ENCODE measurements at places on chromosomes 16 and 17.

DNA sequence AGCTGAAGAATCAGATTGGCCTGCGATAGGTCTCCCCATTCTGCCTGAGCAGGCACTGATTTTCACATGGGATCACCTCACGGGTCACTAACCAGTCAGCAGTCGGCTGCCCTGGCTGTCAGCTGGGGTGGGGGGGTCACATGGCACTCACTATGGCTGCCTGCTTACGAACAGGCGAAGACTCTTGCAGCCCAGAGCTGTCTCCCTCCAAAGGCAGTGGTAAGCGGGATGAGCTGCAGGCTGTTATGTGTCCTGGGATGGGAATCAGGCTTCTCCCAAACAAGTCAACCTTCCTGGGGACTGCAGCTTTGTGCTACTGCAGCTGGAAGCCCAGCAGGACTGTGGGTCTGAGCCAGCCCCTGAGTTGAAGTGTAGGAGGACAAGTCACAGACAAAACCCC, 29.0 kb upstream of the ADORA2B start:
- no peak for DNase-seq

GRCh38 chr16:88953003-88953690, 23.9 kb downstream of the CBFA2T3 start:
- DNase-seq = no peak

DNA sequence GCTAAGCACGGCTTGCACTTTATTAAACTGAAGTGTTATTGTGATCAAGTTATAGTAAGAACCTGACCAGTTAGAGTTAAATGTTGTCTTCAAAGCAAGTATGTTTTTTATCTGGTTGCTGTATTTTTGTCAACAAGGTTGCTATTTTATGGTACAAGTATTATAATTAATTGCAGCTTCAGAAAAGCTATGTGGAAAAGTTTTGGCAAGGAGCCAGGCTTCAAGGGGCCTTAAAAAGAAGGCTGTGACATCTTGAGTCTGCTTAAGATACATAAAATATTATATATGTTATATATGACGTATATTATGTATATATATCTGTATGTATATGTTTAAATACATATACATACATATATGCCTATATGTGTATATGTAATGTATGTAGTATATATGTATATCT, 1461.2 kb upstream of the CDH8 start:
- no peak for DNase-seq

DNA sequence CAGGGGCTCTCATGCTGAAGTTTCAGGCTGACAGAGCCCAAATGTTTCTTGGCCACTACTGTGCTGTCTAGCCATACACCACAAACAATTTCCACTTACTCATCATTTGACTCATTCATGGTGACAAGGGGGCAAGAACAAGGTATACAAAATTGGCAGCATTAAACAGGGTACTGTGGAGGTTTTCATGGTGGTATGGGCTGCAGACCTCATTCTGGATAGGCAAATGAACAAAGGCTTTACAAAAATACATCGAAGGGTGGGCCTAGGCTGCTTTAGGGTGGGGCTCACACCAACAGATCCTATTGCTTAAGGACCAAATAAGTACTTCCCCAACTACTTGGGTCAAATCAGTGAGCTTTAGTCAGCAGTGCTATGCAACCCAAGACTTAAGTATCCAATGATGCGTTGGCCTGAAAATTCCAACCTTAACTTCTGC, 53.0 kb downstream of the N4BP1 start:
- DNase-seq = peak; percentile 46

- DNase-seq = no peak
Observed at GRCh38 chr17:67069603-67070136, 25.3 kb downstream of the CACNG1 start.

- DNase-seq = peak; percentile 30
Observed at GRCh38 chr17:36094746-36095145, 4.8 kb upstream of the CCL3 start.

- DNase-seq = no peak
Observed at GRCh38 chr17:63275318-63275970, 170.7 kb downstream of the CYB561 start.

DNA sequence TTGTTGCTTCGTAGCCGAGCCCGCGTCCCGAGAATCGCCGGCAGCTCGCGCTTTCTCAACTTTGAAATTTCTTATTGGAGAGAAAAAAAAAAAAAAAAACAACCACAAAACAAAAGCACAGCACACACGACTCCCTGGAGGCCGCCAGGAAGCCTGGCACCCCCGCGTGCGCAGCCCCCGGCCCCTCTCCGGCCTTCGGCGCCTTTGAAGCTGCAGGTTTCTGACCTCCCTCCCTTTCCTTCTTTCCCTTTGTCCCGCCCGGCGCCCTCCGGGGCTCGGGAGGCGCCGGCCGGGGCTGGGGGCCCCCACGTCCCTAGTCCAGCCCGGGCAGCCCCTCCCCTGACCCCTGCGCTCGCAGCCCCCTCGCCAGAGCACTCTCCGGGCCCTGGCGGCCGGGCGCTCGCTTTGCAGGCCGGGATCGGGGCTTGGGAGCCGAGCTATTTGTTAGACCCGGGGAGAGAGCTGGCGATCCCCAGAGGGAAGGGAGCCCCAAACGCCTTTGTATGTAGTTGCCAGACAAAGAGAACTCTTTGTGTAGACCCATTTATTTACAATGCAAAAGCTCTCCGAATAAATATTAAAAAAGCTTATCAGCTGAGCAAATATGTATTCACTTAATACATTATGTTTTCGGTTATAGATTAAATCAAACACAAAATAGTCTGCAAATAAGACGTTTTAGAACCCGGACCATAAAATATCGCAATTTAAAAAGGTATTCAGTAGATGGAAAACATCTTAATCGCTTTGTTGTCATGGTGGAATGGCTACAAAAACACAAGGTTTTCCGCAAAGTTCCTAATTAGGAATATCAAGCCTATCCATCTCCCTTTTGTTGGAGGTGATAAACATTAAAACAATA, 2.3 kb downstream of the BAHCC1 start:
- no peak for DNase-seq

- DNase-seq = no peak
Observed at GRCh38 chr16:67016681-67017420, 12.1 kb upstream of the CBFB start.

- no peak for DNase-seq
Observed at GRCh38 chr17:19392303-19392702, 5.3 kb upstream of the MFAP4 start.

- no peak for DNase-seq
Observed at GRCh38 chr16:55836158-55836611, 3.3 kb upstream of the CES1 start.

- DNase-seq = no peak
Observed at GRCh38 chr16:51641191-51641765, 490.2 kb upstream of the SALL1 start.

- no peak for DNase-seq
Observed at GRCh38 chr17:56185491-56186221, 32.4 kb downstream of the ANKFN1 start.

- no peak for DNase-seq
Observed at GRCh38 chr17:63993368-63993985, 4.7 kb upstream of the PRR29 start.

DNA sequence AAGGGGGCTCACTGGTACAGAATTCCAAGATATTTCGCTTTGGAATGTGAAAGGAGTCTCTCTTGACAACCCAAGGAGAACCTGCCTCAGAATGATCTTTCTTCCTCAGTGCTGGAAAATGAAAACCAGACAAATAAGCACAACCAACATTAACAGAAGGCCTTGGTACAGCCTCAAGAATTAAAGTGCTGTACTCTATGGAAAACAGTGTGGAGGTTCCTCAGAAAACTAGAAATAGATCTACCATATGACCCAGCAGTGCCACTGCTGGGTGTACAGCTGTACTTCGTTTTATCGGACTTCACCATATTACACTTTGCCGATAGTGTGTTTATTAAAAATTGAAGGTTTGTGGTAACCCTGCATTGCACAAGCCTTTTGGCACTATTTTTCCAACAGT, 25.2 kb downstream of the HLF start:
- no peak for DNase-seq

DNA sequence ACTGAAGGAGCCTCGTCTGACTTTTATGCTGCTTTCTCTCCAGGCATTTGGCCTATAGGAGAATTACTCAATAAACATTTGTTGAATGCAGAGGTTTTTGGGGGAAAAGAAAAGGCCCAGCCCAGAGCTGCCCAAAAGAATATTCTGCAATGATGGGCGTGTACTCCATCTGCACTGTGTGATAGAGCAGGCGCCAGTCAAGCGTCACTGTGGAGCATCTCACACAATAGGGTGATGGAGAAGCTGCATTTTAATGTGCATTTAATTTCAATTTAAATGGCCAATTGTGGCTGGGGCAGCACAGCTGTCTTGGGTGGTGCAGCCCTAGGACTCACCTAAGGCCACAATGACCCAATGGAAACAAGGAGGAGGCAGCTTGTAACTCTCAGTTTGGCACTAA, 20.6 kb downstream of the GLYR1 start:
- DNase-seq = no peak

GRCh38 chr16:50688083-50688482, 5.3 kb upstream of the NOD2 start:
- DNase-seq = no peak

DNA sequence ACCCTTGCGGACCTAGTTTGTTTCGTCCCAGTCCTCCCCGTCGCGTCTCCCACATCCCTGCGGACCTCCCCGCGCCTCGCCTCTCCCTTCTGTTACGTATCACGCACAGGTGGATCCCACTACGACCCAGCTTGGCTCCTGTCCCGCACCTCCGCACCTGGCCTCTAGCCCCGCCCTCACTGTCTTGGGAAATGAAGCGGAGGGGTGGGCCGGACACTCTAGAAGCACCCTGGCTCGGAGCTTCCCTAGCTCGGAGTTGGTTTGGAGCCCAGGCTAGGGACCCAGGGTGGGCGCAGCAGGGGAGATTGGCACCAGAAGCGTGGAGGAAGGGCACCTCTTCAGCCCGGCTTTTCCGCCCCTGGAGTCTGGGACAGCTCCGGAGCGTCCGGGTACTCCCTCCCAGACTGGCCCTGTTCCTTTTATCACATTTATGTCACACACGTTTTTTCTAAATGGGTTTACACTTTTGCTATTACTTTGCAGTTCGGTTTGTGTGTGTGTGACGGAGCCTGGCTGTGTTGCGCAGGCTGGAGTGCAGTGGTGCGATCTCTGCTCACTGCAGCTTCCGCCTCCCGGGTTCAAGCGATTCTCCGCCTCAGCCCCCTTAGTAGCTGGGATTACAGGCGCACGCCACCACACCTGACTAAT, 1.4 kb upstream of the CEMP1 start:
- peak; percentile 83 for DNase-seq

- DNase-seq = no peak
Observed at GRCh38 chr16:12339686-12340085, 363.2 kb downstream of the SNX29 start.

DNA sequence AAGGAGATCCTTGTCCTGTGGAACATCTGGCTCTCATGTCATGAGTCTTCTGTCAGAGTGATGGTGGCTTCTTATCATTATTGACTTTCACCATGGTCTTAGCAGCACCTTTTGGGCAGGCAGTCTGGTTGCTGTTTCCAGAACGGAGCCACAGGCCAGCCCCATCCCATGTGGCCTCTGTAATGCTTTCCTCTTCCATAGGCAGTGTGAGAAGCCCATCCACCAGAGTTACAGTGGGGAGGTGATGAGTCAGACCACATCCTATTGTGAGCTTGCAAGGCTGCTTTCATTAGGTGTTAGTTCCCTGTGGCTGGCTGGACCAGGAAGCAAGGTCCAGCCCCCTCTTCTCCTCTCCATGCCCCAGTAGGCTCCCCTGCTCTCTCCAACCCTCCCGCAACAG, 30.8 kb upstream of the SPACA3 start:
- no peak for DNase-seq

GRCh38 chr16:19542138-19542821, 13.2 kb upstream of the VPS35L start:
- DNase-seq = no peak

Measured in GM12865 (cell line).